Naive thymus-derived CD4-positive, alpha-beta T cell (primary cell): ENCODE measurements at places on chromosomes 6 and 20. TPM values are rescaled to one million over a fixed set of nuclear protein-coding genes. Genes with fewer than 3 reads are reported as not detected.

Gene POU5F1
- total RNA-seq: 0.46 TPM

Gene IL20RA
- not detected for total RNA-seq

Gene KCNQ2
- total RNA-seq: not detected

Gene CRYBG1
- 34.6 TPM for total RNA-seq

Gene CCN6
- not detected in 2 replicates for total RNA-seq

Gene PAK5
- total RNA-seq: not detected

Gene SLC13A3
- 0.41 TPM for total RNA-seq

Gene GSTA5
- total RNA-seq: not detected

Gene JPH2
- 0.13 and 0.17 TPM in 2 replicates for total RNA-seq

Gene HSPA12B
- not detected for total RNA-seq

Gene EMILIN3
- not detected for total RNA-seq
